SJSA1 (cell line): ENCODE measurements at places on chromosomes 13 and 19.

DNA sequence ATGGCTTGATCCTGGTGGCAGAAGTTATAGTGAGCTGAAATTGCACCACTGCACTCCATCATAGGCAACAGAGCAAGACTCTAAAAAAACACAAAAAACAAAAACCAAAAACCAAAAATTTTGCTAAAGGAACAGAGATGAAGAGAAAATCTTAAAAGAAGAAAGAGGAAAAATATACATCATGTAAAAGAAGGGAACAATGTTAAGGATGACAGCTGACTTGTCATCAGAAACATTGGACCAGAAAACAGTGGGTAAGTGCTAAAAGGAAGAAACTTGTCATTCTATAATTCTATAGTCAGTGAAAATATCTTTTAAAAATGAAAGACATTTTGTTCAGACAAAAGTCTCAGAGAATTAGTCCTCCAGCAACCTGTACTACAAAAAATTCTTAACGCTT lies 93.8 kb downstream of the WASF3 start:
- DNase-seq, result no peak

- no peak for DNase-seq
Observed at GRCh38 chr13:109945206-109945960, 159.0 kb upstream of the IRS2 start.

GRCh38 chr13:66492479-66492878 lies 737.7 kb downstream of the PCDH9 start:
- DNase-seq, result no peak

DNA sequence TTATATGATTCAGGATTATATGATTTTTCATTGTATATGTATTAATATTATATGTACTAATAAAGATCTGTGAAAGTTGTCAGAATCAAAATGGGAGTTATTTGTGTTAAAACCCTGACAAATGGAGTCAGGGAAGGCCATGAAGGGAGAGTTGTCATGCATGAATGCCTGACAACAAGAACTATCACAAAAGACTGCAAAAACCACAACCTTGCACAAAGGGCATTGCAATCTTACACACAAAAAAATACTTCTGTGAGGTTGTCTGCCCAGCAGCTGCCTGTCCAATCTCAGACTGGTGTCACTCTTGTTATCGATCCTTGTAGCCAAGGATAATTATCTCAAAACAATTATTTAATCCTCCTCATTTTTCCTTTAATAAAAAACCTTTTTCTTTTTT lies 21.2 kb upstream of the RBM26 start:
- DNase-seq, result no peak

DNA sequence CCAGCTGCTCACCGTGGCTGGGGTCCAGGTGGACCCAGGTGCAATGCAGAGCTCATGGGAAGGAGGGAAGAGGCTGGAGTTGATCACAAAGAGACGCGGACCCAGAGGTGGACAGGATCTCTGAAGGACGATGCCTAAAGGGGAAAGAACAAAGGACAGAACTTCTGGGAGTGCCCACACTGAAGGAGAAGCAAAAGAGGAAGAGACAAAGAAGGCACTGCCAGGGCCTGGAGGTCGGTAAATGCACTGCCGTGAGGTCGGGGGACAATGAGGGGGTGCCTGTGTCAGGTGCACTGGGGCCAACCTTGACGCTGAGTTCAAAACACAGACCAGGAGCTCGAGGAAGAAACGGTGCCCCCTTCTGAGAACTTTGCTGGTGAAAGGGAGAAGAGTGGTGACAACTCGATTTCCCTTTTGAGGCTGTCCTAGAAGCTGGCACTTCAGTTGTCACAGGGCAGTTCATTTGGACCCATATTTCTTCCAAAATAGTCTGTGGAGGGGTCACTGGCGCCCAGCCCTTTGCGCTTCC lies 55.6 kb downstream of the GJA3 start:
- DNase-seq, result no peak

DNA sequence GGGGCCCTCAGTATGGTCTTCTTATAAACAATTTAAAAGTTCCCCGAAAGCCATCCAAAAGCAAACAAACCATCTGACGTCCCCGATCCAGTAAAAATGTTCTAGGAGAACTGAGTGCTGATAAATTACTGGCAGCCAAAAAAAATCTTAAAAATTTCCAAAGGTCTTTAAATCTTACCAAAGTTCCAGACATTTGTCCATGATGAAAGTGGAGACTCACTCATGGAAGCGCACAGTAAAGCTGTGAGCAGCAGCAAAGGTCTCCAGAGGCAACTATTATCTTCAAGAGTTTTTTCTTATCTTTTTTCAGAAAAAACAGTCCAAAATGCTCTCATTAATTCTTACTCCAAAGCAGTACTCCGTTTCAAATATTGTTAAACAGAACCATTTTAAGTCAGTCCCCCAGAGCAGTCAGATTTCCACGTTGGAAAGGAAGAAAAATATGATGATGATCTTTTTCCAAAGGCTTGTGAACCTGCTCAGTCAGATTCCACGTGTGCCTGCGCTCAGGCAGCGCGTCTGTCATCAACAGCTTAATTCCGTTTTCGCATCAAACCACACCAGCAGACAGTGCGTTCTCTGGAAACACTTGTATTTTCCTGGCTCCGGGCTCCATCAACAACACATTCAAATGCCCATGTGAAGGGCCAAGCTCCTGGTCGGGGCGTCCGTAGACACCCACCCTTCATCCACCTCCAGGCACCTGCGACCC lies 85.4 kb downstream of the COL4A1 start:
- DNase-seq, result no peak

GRCh38 chr13:60028021-60028420 lies 135.7 kb downstream of the DIAPH3 start:
- no peak for DNase-seq

GRCh38 chr13:31436478-31436877 lies 236.7 kb downstream of the B3GLCT start:
- no peak for DNase-seq

DNA sequence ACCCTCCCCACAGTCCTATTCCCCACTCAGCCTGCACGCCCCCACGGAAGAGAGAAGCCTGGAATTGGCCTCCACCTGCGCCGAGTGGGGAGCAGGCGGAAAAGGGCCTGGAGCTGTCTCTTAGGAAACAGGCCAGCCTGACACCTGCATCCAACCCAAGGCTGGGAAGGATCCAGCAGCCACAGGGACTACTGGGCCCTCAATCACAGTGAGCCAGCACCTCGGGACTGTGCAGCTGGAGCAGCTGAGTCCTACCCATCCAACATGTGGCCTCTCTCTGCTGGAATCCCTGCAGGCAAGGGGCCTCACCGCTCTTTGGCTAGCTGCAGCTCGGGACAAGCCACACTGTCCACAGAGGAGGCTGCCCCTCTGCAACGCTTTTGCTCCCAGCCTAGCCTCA lies 8.3 kb upstream of the EPHX3 start:
- DNase-seq, result no peak

DNA sequence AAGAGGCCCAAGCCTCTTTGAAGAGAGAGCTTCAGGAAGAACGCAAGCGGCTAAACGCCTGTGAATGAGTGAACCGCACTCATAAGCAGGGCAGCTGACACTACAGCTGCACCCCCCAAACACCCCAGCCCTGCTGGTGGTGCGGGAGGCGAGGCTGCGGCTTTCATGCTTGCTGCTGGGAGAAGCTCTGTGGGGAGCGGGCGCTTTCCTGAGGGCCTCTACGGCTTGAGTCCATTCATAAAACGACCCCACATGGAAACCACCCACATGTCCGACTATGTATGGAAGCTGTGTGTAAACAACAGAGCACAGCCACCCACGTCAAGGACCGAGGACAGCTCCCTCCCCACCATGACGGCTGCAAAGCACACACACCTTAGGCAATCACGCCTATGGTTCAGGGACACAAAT lies 5.5 kb downstream of the AP3D1 start:
- DNase-seq, result peak; percentile 83

DNA sequence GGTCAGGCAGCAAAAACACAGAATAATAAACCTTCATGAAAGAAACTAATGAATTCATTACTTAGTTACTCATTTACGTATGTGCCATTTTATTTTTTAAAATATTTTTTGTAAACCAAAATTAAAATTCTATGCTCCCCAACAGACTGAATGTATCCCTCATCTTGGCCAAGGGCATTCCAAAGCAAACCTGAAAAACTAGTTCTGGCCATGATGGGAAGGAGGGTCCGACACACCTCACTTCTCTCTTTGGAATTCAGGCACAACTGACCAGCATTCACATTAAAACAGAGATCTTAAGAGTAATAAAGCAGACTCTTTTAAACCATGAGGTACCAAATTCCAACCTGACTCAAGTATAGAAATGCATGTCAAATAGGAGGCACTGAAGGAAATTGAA lies 1576.9 kb upstream of the SPRY2 start:
- DNase-seq, result no peak

- DNase-seq, result no peak
Observed at GRCh38 chr19:55882626-55883025, 46.3 kb downstream of the NLRP4 start.

DNA sequence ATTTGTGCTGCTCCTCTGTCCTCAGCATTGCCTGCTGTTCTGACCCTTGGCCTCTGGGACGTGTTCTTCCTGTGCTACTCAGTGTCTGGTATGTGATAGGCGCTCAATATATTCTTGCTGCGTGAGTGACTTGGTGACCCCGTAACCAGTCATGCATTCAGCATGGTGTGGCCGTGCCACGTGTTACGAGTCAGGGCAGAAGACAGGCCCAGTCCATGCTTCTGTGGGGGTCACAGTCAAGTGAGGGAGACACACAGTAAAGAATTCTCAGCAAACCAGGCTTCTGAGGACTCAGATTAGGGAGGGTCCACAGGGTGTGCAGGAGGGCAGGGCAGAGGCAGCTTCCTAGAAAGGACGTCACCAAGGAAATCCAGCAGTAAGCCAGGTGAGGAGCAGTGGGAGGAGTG lies 7.9 kb downstream of the PPP1R37 start:
- no peak for DNase-seq

DNA sequence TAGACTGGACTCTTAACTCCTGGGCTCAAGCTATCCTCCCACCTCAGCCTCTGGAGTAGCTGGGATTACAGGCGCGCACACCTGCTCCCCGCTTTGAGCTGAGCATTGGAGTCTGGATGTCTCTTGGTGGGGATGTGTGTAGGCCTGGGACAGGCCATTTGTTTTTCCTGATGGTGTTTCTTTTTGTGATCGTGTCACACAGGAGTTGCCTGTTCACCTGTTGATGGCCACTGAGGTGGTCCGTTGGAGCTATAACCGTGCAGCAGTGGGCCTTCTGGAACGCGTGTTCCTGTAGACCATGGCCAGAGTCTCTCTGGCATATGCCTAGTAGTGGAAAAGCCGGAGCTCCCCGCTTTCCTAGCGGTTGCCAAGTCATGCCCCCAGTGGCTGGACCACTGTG lies 3.5 kb downstream of the PAK4 start:
- no peak for DNase-seq

DNA sequence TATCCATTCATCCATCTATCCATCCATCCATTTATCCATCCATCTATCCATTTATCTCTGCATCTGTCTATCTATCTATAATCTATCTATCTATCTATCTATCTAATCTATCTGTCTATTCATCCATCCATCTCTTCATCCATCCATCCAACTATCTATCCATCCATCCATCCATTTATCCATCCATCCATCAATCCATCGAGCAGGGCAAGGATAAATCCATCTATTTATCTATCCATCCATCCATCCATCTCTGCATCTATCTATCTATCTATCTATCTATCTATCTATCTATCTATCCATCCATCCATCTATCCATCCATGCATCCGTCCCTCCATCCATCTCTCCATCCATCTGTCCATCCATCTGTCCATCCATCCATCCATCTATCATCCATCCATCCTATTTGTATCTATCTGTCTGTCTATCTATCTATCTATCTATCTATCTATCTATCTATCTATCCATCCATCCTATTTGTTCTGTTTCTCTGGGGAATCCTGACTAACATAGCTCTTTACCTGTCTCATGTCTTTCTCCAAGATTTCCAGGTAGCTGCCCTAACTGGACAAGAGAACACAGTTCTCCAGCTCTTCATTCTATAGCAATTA lies 198.1 kb downstream of the FOXO1 start:
- DNase-seq, result no peak

DNA sequence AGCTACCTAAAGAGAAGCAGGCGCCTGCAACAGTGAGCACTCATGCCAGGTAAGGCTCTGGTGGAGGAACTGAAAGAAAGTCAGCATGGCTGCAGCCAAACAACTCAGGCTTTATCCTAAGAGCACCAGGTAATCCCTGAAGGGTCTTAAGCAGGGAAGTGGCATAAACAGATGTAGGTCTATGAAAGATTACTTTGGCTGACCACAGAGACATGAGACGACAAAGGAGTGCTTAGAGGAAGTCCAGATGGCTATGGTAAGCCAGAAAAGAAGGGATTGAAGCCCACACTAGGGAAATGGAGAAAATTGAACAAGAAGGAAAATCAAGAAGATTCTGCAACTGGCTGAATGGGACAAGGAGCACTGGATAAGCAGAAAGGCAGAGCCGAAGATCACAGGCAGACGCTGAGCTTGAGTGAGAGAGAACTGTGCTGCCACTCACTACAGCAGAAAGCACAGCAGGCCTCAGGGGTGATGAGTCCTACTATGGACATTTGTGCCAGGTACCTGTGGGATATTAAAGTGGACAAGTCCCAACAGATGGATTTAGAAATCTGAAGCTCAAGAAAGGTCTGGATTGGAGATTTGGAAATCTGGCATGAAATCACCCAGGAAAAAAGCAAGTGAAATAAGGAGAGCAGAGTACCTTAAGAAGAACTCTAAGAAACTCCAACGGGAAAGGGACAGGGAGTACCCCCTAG lies 4.2 kb downstream of the RCBTB1 start:
- no peak for DNase-seq

GRCh38 chr19:46361915-46362314 lies 15.0 kb downstream of the PPP5C start:
- DNase-seq, result no peak
